ENCODE measurements at places on chromosomes 6 and 20.

DNA sequence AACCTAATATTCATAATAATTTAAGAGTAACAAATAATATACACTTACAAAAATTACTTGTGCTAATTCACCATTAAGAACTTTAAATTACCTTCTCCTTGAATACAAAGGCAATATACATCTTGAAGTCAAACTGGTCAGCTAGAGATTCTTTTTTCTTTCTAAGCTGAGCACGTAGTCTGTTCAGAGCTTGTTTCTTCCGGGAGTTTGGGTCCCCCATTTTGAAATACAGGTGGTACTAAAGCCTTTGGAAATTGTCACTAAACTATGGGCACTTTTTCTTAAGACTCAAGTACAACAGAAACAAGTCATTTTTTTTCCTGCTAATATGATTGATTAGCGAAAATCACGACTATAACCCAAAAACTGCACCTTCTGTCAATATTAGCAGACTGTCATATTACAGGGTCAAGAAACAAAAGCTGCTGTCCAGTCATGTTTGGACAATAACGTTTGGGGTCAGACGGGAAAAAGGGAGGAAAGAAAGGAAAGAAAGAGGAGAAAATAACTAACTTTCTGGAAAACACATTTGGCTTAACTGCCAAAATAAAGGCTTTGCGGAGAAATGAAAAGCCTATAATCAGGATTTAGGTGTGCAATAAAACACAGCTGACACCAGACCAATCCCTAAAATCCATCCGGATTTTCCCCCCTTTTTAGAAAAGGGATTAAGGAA, 367 bp downstream of the C6orf62 start:
- no peak for DNase-seq

DNA sequence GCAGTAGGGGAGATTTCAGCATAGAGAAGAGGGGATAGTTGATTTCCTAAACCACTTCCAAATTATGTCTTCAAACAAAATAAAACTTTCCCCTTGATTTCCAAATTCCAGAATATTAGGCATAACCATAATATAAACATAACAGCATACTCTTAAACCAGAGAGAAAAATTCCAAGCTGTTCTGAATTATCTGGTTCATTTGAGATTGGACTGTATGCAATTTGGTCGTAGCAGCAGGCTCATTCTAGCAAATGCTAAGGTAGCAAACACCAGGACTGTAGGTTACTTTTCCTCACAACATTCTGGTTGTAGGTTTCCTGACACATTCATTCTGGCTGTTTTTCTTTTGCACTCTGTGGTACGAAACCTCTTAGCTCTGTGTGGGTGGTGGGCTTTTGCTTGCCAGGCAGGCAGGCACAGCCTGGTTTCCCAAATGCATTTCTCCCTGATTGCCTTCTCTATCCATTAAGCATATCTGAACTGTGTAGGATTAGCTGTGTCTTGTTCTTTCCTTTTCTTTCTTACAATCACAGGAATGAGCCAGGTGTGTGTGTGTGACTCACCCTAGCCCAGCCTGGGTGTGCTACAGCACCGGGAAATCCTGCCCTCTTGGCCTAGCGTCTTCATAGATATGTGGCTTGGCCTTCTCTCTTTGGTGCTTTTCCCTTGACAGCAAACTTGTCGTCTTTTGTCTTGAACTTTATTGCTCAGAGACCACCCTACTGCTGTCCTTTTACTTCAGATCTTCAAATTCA, 77.1 kb downstream of the JARID2 start:
- DNase-seq = no peak

- no peak for DNase-seq
Measured at GRCh38 chr6:169726963-169727362, 2.7 kb upstream of the PHF10 start.

- DNase-seq = no peak
Measured at GRCh38 chr20:32920066-32920465, 61.3 kb downstream of the EFCAB8 start.

GRCh38 chr6:106553440-106553839, 75.9 kb downstream of the RTN4IP1 start:
- no peak for DNase-seq

- no peak for DNase-seq
Measured at GRCh38 chr6:4472222-4472621, 304.0 kb upstream of the CDYL start.

- peak; percentile 19 for DNase-seq
Measured at GRCh38 chr20:36493051-36493800, 48.1 kb upstream of the MYL9 start.

- no peak for DNase-seq
Measured at GRCh38 chr20:19913927-19914614, 103.1 kb upstream of the NAA20 start.
